ENCODE measurements at places on chromosomes 5 and 9.

- no peak for DNase-seq
Measured at GRCh38 chr9:124709292-124709690, 61.8 kb downstream of the NR6A1 start.

DNA sequence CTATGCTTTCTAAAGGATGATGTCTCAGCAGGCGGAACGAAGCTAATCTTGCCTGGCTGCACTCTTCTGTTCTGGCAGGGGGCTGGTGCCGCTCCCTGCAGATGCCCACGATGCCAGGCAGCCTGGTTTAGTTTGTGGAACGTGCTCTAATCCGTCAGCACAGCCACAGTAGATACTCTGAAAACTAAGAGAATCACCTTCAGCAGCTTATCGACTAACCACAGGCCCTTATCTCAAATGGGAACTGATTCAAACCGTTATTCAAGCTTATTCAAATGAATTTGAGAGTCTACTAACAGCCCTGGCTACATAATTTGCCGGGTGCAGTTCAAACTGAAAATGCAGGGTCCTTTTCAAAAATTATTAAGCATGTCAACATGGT, 246.6 kb upstream of the ANKRD55 start:
- no peak for DNase-seq

GRCh38 chr9:96253059-96253696, 48.8 kb downstream of the HSD17B3 start:
- no peak for DNase-seq

- no peak for DNase-seq
Measured at GRCh38 chr5:128844354-128844923, 120.8 kb upstream of the SLC27A6 start.

- DNase-seq = no peak
Measured at GRCh38 chr9:108511307-108511706, 344.5 kb downstream of the ACTL7B start.

GRCh38 chr5:57225553-57225952, 51.7 kb downstream of the GPBP1 start:
- DNase-seq = no peak

DNA sequence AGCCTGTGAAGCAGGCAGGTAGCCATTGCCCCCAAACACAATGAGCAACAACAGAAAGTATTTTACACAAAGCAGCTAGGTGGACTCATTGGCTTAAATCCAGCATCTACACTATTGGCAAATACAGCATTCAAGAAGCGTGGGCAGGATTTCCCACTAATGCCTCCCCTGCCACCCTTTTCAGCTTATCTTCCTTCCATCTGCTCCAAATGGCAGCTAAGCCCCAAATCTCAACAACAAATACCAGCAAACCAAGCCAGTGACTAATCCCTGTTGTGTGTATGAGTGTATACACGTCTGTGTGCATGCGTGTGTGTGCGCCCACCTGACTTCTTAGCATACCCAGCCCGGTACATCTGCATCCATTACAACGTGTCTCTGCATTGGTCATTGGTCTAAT, 151.2 kb upstream of the WWC1 start:
- DNase-seq = no peak

DNA sequence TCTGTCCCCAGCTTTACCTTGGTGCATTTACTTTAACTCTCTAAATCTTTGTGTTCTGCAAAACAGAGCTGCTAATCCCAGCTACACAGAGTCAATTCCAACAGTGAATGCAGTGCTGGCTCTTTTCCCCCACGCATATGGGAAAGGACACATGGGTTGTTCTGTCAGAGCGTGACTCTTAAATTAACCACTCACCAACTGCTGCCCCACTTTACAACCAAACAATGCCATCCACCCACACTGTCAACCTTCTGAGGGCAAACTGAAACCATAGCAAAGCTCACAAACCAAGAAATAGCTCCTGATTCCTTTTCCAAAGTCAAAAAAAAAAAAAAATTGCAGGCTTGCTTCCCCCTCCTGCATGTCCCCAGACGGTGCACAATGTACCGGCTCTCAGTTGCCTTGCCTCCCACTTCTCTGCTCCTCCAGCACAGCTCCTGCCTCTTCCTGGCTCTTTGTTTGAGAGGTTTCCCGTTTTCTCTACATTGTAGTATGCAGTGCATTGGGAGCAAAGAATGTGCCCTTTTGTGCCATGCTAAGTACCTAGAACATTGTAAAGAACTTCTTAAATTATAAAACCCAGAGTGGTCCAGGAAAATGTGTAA, 151.5 kb upstream of the DAPK1 start:
- DNase-seq = no peak

DNA sequence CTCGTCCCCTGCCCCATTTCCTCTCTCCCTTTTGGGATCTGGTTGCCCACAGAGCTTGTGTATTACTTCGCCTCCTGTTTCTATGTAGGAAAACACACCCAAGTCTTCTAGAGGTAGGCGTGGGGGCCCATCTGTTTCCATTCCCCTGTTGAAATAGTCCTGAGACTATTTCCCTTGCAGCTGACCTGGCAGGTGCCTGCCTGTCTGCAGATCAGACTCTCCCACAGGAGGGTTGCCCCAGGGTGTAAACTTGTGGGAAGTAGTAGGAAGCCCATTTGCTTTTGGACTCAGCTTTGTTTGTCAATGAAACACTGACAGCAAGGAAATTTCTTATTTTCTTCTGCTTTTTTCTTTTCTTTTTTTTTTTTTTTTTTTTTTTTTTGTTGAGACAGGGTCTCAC, 16.3 kb upstream of the GARNL3 start:
- DNase-seq = no peak

DNA sequence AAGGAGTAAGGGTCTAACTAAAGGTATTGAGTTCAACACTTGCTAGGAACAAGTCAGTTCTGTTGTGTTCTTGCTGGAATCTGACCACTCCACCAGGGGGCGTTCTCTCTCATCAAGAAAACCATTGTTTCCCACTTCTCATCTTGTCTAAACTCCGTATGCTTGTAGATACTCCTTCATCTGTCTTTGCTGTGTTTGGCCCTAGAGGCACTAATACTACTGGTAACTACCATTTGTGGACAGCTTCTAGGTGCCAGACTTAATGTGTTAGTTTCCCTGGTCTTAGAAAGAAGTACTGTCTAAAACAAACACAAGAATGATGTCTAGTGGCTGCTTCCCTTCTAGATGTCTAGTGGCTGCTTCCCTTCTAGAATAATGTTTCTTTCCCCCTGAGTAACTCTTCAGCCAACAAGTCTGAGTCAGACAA, 18.7 kb upstream of the PTPDC1 start:
- DNase-seq = peak; percentile 64

- DNase-seq = no peak
Measured at GRCh38 chr5:71836559-71837112, 117.6 kb downstream of the CARTPT start.
